T-helper 17 cell (primary cell): ENCODE measurements at places on chromosomes 5 and 9.

DNA sequence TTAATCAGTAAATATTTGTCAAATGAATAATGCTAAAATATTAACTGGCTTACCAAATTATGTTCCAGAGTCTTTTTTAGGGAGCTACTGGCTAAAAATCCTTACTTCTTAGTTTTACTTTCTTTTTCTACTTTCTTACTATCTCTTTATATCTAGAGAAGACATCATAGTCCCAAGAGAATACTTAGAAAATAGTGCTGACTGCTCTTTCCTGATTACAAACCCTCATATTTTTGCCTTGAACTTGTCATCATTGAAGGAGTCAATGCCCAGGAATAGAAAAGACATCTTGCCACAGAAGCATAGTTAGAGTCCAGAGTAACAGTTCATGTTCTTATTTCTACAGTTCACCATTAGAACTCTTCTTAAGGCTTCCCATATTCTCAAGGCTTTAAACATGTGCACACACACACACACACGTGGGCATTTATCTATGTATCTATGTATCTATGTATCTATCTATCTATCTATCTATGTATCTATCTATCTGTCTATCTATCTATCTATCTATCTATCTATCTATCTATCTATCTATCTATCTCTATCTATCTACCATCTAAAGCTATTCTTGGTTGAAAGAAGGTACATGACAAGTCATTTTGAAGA is 654.3 kb downstream of the ANXA1 start:
- H3K27ac ChIP-seq, result no peak overlapping the region
- no peaks in the 10 kb centered on the region for H3K4me1 ChIP-seq
- H3K36me3 ChIP-seq, result no peaks in the 10 kb centered on the region
- H3K4me3 ChIP-seq, result no peak overlapping the region
- no peak for DNase-seq
- no peaks in the 10 kb centered on the region for H3K27me3 ChIP-seq

DNA sequence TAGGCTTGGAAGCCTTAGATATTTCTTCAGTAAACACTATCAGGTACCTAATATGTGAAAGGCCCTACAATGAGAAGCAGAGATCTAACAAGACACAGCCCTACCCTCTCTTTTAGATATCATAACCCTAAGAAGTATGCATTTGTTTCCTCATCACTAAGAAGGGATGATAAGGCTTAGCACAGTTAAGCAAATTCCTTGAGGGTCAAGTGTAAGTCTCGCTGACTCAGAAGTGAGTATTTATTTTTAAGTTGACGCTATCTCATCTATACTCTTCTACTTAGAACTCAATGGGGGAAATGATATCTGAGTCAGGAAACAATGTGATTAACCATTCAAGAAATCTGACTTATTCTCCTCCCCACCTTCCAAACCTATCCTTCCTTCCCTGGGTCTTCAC is 149.7 kb downstream of the ESM1 start:
- peaks cover 10% of the 10 kb centered on the region for H3K27me3 ChIP-seq
- H3K36me3 ChIP-seq, result peaks cover 3% of the 10 kb centered on the region
- H3K27ac ChIP-seq, result no peak overlapping the region
- H3K4me3 ChIP-seq, result no peak overlapping the region
- peaks cover 13% of the 10 kb centered on the region for H3K4me1 ChIP-seq
- DNase-seq, result no peak

DNA sequence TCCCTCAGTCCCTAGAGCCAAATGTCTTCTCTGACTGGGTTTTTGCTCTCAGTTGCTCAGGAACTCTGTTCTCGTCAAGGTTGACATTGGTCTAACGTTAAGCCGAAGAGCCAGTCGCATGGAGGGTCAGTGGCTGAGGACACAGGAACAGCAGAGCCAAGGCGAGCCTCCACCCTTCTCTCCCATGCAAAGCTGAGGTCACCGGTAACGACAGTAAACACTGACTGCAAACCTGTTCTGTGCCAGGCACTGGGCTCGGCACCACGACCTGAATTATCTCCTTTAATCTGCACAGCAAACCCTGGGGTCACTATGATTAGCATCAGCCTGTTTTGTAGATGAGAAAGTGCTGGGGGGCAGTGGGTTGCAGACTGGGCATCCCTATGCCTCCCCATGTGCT is 171.0 kb downstream of the COL23A1 start:
- no peak overlapping the region for H3K4me3 ChIP-seq
- peaks cover 6% of the 10 kb centered on the region for H3K4me1 ChIP-seq
- H3K27ac ChIP-seq, result no peak overlapping the region
- H3K36me3 ChIP-seq, result no peaks in the 10 kb centered on the region

GRCh38 chr5:1034421-1034905 is 25.9 kb downstream of the NKD2 start:
- H3K27me3 ChIP-seq, result peaks cover 12% of the 10 kb centered on the region
- DNase-seq, result no peak
- no peak overlapping the region for H3K4me3 ChIP-seq

DNA sequence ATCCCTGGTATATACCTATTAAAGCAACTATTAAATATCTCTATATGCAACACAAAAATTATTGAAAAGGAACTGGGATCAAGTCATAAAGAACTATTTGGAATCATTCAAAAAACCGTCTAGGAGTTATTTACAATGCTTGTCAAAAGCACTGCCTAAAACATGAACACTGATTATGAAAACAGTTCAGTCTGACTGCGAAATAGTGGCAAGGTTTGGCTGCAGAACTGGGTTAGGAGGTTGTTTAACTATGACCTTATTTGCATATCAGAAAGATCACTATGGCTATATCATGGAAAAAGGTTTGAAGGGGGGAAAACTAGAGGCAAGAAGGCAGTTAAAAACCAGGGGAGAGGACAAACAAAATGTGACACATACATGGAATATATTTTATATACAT is 12.0 kb downstream of the FBXW2 start:
- H3K27me3 ChIP-seq, result no peaks in the 10 kb centered on the region
- no peak for DNase-seq
- peak overlapping the region; percentile 78 for H3K27ac ChIP-seq
- peaks cover 16% of the 10 kb centered on the region for H3K4me1 ChIP-seq
- H3K36me3 ChIP-seq, result peaks cover 9% of the 10 kb centered on the region
- H3K4me3 ChIP-seq, result no peak overlapping the region

- no peaks in the 10 kb centered on the region for H3K36me3 ChIP-seq
- no peaks in the 10 kb centered on the region for H3K4me1 ChIP-seq
- H3K27me3 ChIP-seq, result no peaks in the 10 kb centered on the region
- no peak overlapping the region for H3K27ac ChIP-seq
- no peak overlapping the region for H3K4me3 ChIP-seq
- no peak for DNase-seq
These were observed 1231.6 kb upstream of the CDH9 start for GRCh38 chr5:28269978-28270377.

DNA sequence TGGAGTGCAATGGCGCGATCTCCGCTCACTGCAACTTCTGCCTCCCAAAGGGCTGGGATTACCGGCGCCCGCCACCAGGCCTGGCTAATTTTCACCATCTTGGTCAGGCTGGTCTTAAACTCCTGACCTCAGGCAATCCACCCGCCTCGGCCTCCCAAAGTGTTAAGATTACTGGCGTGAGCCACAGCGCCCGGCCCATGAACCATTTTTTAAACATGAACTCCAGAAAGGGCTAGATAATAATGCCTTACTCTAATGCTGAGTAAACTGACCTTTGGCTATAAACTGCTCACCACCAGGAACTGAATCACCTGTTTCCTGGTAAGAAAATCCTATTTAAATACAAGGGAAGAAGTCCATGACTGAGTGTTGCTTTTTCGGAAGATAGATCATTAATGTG is 23.2 kb upstream of the DAB2 start:
- H3K36me3 ChIP-seq, result no peaks in the 10 kb centered on the region
- no peak overlapping the region for H3K4me3 ChIP-seq
- H3K27me3 ChIP-seq, result peaks cover 6% of the 10 kb centered on the region
- H3K27ac ChIP-seq, result no peak overlapping the region
- no peak for DNase-seq

- H3K36me3 ChIP-seq, result no peaks in the 10 kb centered on the region
- no peak for DNase-seq
- no peak overlapping the region for H3K27ac ChIP-seq
- peaks cover 8% of the 10 kb centered on the region for H3K4me1 ChIP-seq
- H3K4me3 ChIP-seq, result no peak overlapping the region
These were observed 463.5 kb upstream of the RGMB start for GRCh38 chr5:98309785-98310598.

DNA sequence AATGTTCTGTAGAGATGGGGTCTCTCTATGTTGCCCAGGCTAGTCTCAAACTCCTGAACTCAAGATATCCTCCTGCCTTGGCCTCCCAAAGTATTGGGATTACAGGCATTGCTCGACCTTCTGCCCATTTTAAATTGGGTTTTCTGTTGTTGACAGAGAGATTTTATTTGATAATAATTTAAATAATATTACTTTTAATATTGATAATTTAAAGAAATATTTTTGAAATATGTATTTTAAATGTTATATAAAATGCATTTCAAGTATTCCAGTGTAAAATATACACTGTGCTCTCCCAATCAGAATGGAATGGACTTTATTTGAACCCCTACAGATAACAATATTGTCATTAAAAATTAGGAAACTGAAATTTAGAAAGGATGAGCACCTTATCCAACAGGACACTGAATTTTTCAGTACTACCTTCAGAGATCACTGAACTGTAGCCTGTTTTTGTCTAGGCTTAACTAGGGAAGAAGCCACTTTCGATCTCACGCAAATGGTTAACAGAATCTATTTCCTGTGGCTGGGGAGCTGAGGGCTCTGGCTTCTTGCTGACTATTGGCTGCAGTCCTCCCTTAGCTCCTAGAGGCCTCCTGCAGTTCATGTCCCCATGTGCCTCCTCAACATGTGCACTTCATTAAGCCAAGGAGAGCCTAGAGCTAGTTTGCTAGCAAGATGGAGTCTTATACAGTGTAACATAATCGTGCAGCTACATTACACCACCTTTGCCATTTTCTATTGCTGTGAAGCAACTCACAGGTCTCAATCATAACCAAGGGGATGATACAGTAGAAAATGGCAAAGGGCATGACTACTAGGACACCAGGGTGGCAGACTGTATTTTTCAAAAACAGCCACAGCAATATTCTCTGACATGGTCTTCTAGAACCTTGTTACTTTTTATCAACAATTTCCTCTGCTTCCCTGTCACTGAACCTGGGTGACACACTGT is 150.0 kb downstream of the CDC42SE2 start:
- H3K27me3 ChIP-seq, result no peaks in the 10 kb centered on the region
- H3K36me3 ChIP-seq, result peaks cover 7% of the 10 kb centered on the region
- peak overlapping the region; percentile 91 for H3K27ac ChIP-seq
- peak overlapping the region; percentile 76 for H3K4me3 ChIP-seq

GRCh38 chr5:30112867-30113266 is 1080.6 kb upstream of the CDH6 start:
- no peak overlapping the region for H3K27ac ChIP-seq
- no peaks in the 10 kb centered on the region for H3K36me3 ChIP-seq
- H3K4me3 ChIP-seq, result no peak overlapping the region
- no peak for DNase-seq
- no peaks in the 10 kb centered on the region for H3K4me1 ChIP-seq

GRCh38 chr5:101284736-101285375 is 381.8 kb upstream of the ST8SIA4 start:
- no peak for DNase-seq
- no peaks in the 10 kb centered on the region for H3K27me3 ChIP-seq
- H3K36me3 ChIP-seq, result no peaks in the 10 kb centered on the region
- H3K4me3 ChIP-seq, result no peak overlapping the region
- no peaks in the 10 kb centered on the region for H3K4me1 ChIP-seq
- no peak overlapping the region for H3K27ac ChIP-seq

GRCh38 chr5:137037848-137038247 is 461.3 kb downstream of the SPOCK1 start:
- DNase-seq, result no peak
- no peaks in the 10 kb centered on the region for H3K4me1 ChIP-seq
- H3K27ac ChIP-seq, result no peak overlapping the region
- H3K36me3 ChIP-seq, result no peaks in the 10 kb centered on the region
- no peak overlapping the region for H3K4me3 ChIP-seq
- peaks cover 9% of the 10 kb centered on the region for H3K27me3 ChIP-seq

DNA sequence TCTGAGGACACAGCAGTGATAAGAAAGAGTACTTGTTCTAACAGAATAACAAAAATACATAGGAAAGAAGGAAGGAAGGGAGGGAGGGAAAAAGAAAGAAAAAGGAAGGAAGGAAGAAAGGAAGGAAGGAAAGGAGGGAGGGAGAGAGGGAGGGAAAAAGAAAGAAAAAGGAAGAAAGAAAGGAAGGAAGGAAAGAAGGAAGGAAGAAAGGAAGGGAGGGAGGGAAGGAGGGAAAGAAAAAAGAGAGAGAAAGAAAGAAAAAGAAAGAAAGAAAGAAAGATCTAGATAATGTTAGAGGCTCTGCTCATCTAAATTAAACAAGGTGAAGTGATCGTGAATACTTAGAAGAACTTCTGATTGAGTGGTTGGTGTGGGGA is 29.8 kb downstream of the DUSP1 start:
- DNase-seq, result no peak
- H3K27me3 ChIP-seq, result peaks cover 5% of the 10 kb centered on the region
- H3K4me3 ChIP-seq, result no peak overlapping the region
- peak overlapping the region; percentile 48 for H3K27ac ChIP-seq
- H3K4me1 ChIP-seq, result peaks cover 17% of the 10 kb centered on the region

DNA sequence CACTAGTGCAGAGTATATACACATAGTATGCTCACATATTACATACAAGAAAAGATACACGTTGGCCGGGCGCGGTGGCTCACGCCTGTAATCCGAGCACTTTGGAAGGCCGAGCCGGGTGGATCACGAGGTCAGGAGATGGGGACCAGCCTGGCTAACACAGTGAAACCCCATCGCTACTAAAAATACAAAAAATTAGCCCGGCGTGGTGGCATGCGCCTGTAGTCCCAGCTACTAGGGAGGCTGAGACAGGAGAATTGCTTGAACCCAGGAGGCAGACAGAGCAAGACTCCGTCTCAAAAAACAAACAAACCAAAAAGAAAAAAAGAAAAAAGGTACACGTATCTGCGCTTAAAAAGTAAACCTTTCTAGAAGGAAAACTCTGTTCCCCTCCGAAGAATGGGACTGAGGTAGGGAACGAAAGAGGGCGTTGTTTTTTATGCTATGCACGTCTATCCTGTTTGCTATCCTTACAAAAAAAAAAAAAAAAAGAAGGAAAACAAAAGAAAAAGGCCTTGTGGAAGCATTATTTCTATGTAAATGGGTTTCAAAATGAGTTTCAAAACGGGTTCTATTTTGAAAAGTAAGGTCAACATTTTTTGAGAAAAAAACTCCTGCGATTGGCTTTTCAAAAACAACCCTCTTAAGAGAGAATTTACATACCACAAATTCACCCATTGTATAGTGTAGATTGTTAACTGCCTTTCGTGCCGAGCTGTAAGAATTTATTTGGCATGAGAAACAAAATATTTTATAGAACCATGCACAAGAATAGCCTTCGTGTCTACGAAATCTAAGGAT is 1.2 kb downstream of the AK3 start:
- H3K36me3 ChIP-seq, result peaks cover 4% of the 10 kb centered on the region
- H3K27me3 ChIP-seq, result no peaks in the 10 kb centered on the region
- H3K4me1 ChIP-seq, result peaks cover 28% of the 10 kb centered on the region
- peak overlapping the region; percentile 95 for H3K27ac ChIP-seq
- DNase-seq, result no peak
